Uterus (tissue), 4 donors: ENCODE measurements at places on chromosomes 3 and 15. TPM values are rescaled to one million over a fixed set of nuclear protein-coding genes. Genes with fewer than 3 reads are reported as not detected.

- no peaks in the 10 kb centered on the region for H3K4me1 ChIP-seq
- H3K27ac ChIP-seq, result peak overlapping the region; percentile 99
- H3K27me3 ChIP-seq, result no peaks in the 10 kb centered on the region
These were observed 1.2 kb downstream of the B2M start for GRCh38 chr15:44712346-44713005.

DNA sequence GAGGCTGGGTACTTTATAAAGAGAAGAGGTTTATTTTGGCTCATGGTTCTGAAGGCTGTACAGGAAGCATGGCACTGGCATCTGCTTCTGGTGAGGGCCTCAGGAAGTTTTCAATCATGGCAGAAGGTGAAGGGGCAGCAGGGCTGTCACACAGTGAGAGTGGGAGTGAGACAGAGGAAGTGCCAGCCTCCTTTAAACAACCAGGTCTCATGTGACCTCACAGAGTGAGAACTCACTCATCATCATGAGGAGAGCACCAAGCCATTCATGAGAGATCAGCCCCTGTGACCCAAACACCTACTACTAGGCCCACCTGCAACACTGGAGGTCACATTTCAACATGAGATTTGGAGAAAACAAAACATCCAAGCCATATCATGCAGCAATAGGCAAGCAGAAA, 9.3 kb upstream of the RFTN1 start:
- H3K4me1 ChIP-seq, result no peaks in the 10 kb centered on the region
- H3K36me3 ChIP-seq, result no peaks in the 10 kb centered on the region
- no peak overlapping the region for H3K4me3 ChIP-seq
- H3K27ac ChIP-seq, result no peak overlapping the region
- no peaks in the 10 kb centered on the region for H3K27me3 ChIP-seq

DNA sequence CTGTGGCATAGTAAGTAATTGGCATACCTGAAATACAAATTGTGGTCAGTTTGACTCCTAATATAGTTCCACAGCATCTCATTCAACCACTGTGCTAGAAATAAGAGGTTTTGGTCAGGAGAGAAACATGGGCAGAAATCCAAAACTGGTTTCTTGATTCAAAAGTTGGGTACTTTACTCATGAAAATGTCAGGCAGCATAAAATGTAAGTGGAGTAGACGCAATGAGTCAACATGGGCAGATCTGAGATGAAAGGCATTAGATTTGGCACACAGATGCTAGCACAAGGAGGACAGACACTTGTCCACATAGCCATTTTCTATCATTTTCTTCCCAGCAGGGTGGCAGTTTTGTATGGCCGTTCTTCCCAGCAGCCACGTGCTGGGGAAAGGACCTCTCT, 255.8 kb upstream of the CDIN1 start:
- H3K4me3 ChIP-seq, result no peak overlapping the region
- no peak overlapping the region for H3K27ac ChIP-seq
- no peaks in the 10 kb centered on the region for H3K4me1 ChIP-seq
- H3K36me3 ChIP-seq, result no peaks in the 10 kb centered on the region

The PROK2 gene
- total RNA-seq, result not detected

The OIP5 gene
- total RNA-seq, result not detected
